Psoas muscle (tissue), 8 donors: ENCODE measurements at places on chromosomes 6 and 20. TPM values are rescaled to one million over a fixed set of nuclear protein-coding genes. Genes with fewer than 3 reads are reported as not detected.
A peak's percentile ranks its signal among the peaks of the same experiment; 100 is the strongest.

Gene SLC12A5
- not detected for total RNA-seq

Gene LGSN
- total RNA-seq: not detected

GRCh38 chr6:98146656-98147055 lies 687.7 kb upstream of the POU3F2 start:
- H3K27ac ChIP-seq: no peak overlapping the region
- H3K4me3 ChIP-seq: no peak overlapping the region
- no peak for DNase-seq
- H3K27me3 ChIP-seq: no peaks in the 10 kb centered on the region
- H3K36me3 ChIP-seq: no peaks in the 10 kb centered on the region

GRCh38 chr6:21586740-21587178 lies 6.8 kb upstream of the SOX4 start:
- peak overlapping the region; percentile 83 for H3K4me3 ChIP-seq
- no peaks in the 10 kb centered on the region for H3K36me3 ChIP-seq
- H3K27ac ChIP-seq: peak overlapping the region; percentile 84

GRCh38 chr6:2047855-2048254 lies 197.6 kb downstream of the GMDS start:
- no peaks in the 10 kb centered on the region for H3K36me3 ChIP-seq
- H3K27ac ChIP-seq: no peak overlapping the region
- DNase-seq: no peak
- H3K4me3 ChIP-seq: no peak overlapping the region
- H3K4me1 ChIP-seq: no peaks in the 10 kb centered on the region
